ENCODE measurements at places on chromosomes 7 and 10. TPM values are rescaled to one million over a fixed set of nuclear protein-coding genes. Genes with fewer than 3 reads are reported as not detected.
A peak's percentile ranks its signal among the peaks of the same experiment; 100 is the strongest.

DNA sequence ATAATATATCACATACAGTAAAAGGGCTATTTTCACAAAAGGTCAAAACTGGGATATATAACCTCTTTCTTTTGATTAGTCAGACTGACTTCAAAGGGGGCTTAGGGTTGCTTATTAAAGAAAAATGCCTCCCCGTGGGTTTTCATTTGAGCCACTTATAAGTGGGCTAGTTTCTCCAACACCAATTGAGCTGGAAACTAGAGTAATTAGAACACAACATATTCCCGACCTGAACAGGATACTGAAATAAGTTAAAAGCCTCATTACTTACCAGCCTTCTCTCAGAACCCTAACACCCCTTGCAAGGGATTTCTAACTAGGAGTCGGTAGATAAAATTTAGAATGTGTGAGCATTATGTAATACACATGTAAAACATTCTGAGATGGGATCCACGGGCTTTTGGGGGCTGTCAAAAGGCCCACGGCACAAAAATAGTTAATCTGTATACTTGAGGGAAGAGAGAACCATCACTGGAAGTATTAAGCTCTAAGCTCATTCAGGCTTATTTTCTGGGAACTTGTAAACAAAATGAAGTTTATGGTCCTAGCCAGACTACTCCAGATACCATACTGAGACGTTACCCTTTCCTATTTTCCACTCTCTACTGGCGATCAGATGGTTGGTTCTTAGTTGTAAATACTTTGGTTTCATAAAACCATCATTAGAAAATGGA, 29.3 kb upstream of the KMT2E start:
- DNase-seq = no peak

DNA sequence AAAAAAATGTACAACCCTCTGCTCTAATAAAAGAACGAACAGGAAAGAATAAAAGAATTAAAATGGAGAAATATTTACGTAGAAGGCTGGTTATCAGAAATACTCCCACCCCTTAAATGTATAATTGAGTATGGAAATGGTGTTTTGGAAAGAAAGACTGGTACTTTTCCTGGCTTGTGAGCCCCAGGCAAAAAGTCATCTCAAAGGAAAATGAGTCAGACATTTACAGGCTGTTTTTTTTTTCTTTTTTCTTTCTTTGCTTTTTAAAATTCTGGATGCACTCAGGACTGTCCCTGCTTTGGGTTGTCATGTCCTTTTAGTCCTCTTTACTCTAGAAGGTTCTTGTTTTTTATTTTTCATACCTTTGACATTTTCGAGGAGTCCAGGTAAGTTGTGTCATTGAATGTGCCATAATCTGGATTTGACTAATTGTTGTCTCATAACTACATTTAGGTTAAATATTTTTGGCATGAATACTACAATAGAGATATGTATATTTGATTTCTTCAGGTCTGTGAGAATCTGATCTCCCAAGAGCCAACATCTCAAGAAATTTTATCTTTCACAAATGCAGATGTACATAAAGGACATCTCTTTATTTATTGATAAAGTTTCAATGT, 313.0 kb upstream of the GLI3 start:
- no peak for DNase-seq

- DNase-seq = no peak
These were observed 529 bp downstream of the HPS1 start for GRCh38 chr10:98446151-98446660.

DNA sequence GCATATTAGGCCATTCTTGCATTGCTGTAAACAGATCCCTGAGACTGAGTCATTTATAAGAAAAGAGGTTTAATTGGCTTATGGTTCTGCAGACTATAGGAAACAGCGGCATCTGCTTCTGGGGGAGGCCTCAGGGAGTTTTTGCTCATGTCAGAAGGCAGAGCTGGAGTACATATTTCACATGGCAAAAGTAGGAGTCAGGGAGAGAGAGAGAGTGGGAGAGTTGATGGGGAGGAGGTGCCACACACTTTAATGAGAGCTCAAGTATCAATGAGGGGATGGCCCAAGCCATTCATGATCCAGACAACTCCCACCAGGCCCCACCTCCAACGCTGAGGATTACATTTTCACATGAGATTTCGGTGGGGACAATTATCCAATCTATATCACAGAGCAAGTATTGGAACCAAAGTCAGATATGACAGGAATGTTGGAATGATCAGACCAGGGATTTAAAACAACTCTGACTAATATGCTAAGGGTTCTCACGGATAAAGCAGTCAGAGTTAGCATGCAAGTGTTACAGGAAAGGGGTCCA, 795.3 kb upstream of the CELF2 start:
- DNase-seq = no peak

DNA sequence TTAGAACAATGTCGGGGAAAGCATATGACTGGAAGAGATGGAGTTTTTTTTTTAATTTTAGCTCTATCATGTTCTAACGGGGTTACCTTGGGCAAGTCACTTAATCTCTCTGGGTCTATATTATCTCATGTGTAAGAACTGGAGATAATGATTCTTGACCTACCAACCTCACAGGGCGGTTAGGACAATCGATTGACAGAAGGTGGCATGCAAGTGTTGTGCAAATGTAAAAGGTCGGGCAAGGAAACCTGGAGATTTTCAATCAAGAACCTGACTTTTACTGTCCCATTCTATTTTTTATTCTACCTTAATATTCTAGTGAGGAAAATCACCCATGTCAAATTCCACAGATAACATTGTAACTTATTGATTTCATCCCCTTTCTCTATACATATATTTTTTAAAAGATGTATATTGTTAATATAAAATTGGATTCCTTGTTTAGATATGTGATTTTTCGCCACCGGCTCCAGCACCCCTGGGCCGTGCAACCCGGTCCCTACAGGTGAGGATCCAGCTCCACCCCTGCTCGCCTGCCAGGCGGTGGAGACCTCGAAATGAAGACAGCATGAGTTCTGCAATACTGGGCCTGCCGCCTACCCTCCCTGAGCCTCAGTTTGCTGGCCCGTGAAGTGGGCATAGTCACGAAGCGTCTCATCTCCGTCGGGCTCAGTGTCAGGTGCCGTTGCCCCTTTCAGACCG, 497.6 kb upstream of the PHF14 start:
- DNase-seq = no peak

The PLEKHS1 gene
- not detected for total RNA-seq

The CFAP70 gene
- 5.2 TPM for total RNA-seq

- DNase-seq = peak; percentile 3
These were observed 561.1 kb downstream of the TCERG1L start for GRCh38 chr10:130750441-130750840.

- DNase-seq = no peak
These were observed 28.4 kb upstream of the FOXL3 start for GRCh38 chr7:261341-262250.

- no peak for DNase-seq
These were observed 17.1 kb upstream of the AMZ1 start for GRCh38 chr7:2670720-2671391.

The ADGRA1 gene
- not detected for total RNA-seq

- no peak for DNase-seq
These were observed 58.6 kb downstream of the PDGFA start for GRCh38 chr7:461117-461452.

- no peak for DNase-seq
These were observed 42.0 kb upstream of the CELF2 start for GRCh38 chr10:10975647-10976046.

The AHCYL2 gene
- 23.9 TPM for total RNA-seq

DNA sequence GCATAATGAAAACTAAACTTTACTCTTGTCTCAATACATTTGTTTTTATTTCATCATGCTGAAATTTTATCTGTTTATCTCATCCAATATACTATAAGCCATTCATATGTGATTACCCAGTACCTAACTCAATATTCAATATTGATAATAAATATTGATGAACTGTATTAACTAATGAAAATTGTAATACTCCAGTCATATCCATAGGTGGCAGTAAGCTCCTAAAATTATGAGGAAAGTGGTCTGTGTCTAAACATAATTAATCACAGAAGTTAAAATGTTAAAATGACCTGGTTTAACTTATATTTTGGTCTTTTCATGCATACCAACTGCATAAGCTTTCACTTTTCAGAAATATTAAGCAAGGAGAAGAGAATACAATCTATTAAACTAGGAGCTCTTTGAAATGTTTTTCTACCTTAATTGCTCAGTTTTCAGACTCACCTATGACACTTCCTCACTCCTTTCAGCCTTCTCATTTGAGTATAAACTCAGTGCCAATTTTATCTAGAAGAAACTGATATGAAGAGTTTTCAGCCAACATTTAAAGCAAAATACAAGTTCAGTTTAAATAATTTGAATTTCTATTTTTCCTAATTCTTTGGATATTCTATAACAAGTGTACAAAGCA, 30.5 kb upstream of the VWDE start:
- no peak for DNase-seq

GRCh38 chr7:39950473-39951225, 593 bp downstream of the CDK13 start:
- peak; percentile 70 for DNase-seq

The NPC1L1 gene
- total RNA-seq = 0.20 TPM

GRCh38 chr7:82542665-82543064, 99.1 kb upstream of the CACNA2D1 start:
- DNase-seq = no peak

The SLC13A1 gene
- total RNA-seq = not detected

GRCh38 chr7:77254915-77255314, 55.3 kb upstream of the FGL2 start:
- DNase-seq = no peak

- no peak for DNase-seq
These were observed 446.6 kb upstream of the SORCS1 start for GRCh38 chr10:107611115-107611514.

- DNase-seq = no peak
These were observed 106.7 kb downstream of the ITGB1 start for GRCh38 chr10:32851301-32851700.

The AKR1C1 gene
- total RNA-seq = 4.2 TPM

DNA sequence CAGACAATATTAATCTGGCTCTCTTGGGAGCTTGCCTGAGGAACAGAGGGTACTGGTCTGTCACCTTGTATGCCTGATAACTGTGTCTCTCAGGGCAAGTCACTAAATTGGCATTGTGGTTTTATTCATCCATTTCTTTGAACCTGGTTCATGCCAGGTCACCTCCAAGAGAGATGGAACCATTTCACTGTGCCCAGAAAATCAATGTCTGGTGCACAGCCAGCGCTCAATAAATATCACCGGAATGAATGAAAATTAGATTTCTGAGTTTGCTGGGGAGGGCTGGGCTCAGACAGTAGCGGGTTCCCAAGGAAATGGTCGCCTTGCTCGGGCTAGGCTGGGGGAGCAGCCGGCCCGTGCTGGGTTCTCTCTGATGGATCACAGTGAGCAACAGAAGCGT, 64.1 kb upstream of the BAIAP2L1 start:
- DNase-seq = no peak

DNA sequence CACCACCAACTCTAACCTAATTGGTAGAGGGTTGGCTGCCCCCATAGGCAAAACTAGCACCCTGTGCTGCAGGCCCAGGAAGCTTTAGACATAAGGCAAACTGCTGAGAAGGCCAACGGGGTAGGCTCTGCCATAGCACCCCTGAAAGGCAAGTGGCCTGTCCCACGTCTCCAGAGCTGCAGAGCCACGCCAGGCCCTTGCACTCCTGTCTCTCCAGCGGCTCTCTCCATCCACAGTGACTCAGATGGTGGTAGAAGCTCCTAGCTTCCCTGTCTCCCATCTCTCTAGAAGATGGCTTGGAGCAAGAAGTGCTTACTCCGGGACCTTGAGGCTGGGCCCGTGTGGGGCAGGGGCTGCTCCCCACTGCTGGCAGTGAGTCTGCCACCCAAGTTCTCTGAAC, 310.6 kb upstream of the ZMIZ1 start:
- no peak for DNase-seq

DNA sequence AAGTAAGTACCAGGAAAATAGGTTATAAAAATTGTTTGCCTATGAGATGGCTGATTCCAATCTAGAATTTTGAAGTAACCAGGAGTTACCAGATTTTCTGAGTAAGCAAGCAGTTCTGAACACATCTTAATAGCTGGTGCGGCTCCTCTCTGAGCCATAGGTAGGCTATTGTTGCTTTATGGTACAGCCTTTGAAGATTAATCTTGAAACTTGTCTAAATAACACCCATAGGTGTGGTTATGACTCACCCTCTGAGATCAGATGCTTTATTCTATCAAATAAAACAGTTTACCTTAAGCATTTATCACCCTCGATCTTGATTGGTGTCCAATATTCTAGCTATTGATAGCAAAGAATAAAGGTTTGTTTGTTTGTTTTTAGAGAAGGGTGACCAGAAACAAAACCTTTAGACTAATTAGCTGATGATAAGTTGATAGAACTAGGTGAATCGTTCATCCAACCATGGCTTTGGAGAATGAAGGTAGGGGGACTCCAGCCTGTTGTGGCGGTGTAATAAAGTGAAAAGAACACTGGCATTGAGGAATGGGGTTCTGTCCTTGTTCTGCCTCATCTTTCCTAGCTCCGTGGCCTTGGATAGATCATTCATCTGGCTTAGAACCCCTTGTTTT, 72.2 kb downstream of the VTI1A start:
- no peak for DNase-seq

- no peak for DNase-seq
These were observed 27.5 kb upstream of the ZCCHC24 start for GRCh38 chr10:79472951-79473350.

DNA sequence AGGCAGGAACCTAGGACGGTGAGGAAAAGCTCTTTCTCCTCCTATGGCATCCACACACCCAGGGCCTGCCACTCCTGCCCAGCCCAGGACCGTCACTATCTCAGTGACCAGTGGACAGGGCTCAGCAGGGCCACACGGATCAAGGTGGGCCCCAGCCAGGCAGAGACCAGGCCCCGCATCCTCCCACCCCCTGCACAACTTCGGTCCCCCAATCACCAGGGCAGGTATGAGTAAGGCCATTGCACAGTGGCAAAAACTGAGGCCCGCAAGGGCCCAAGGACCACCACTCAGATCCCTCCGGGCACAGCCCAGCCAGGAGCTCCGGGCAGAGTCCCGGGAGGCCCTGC, 30.3 kb downstream of the OAT start:
- DNase-seq = no peak

GRCh38 chr7:109094-109493, 83.3 kb upstream of the FAM20C start:
- no peak for DNase-seq

Measured in mesothelial cell of epicardium (in vitro differentiated cells).